ENCODE measurements at places on chromosomes 7 and 10. TPM values are rescaled to one million over a fixed set of nuclear protein-coding genes. Genes with fewer than 3 reads are reported as not detected.

GPR22 gene
- total RNA-seq: not detected

DNA sequence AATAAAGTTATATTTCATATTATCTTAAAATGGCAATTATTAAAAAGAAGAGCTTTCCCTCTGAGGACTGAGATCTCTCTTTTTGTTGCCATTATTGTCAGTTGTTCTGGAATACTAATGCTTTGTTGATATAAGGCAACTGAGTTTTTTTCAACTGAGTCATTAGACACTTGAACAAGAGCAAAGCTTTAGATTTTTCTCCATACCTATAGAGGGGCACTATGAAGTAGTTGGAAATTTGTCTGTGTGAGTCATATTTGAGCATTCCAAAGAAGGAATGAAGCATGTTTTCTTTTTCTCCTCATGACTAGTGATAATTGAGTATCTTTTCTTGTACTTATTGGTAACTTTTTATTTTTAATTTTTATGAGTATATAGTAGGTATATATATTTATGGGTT lies 24.5 kb downstream of the RPA3 start:
- no peak for DNase-seq

- no peak for DNase-seq
These were observed 396.2 kb downstream of the LRMDA start for GRCh38 chr10:75827587-75828021.

SAP25 gene
- total RNA-seq: not detected

DNA sequence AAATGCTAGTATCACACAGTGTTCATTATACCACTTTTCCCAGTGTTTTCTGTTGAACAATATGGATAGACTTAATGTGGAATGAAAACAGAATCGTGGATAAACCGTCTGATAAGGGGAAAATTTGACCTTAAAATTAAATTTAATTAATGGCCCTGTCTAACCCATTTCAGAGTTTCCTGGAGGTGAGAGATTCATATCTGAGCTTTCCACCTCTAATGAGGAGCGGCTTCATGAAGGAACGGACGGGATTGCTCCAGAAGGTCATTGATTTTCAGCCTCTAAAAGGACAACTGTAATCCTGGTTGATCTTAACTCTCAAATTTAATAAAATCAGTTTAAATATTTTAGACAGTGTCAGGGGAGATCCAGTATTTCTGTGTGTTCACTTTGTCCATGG lies 874.9 kb downstream of the GRID1 start:
- DNase-seq: no peak

DNA sequence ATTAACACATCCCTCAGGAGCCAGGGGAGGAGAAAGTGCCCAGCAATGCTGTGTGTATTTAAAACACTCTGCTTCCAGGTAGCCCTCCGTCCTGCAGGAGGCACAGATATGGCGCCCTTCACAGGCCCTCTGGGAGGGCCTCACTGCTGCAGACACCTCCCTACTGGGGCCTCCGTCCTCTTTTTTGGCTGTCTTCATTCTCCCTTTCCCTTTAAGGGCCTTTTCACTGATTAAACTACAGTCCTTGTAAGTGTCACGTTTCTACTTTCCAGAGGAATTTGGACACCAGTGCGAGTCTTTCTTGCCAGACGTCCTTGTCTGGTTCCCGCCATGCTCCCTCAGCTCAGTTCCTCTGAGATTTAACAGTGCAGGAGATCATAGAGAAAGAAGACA lies 39.7 kb upstream of the MKRN1 start:
- DNase-seq: no peak

PRSS37 gene
- total RNA-seq: not detected

AKR1C1 gene
- 238 TPM for total RNA-seq

DNA sequence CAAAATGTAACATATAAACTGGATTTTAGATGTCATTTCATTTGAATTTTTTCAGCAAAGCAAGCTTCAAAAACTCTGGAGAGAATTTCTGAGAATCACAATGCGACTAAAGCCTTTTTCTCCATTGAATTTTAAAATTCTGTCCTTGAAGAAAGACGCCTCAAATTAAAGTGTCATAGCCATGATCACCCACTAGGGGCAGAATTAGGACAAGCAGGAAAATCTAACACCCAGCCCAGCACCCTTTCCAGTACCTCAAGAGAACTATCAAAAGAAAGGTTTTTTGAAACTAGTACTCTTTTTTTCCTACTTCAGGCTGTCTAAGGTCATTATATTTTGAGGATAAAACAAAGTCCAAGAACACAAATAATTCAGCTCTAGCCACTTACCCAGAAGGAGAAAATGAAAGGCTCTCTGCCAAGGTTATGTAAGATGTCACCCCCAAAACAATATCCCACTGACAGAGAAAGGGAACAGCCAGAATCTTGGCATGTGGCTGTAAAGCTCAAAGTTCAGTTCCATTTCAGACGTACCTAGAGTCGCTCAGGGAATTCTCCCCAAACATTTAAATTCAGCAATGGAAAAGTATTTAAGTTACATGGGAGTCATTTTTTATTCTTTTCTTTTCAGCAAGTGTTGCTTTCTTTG lies 299.4 kb downstream of the SNX13 start:
- DNase-seq: peak; percentile 69
